RWPE1 (cell line): ENCODE measurements at places on chromosomes 16 and 17.

- no peak for DNase-seq
Measured at GRCh38 chr17:40433551-40434415, 9.5 kb upstream of the IGFBP4 start.

DNA sequence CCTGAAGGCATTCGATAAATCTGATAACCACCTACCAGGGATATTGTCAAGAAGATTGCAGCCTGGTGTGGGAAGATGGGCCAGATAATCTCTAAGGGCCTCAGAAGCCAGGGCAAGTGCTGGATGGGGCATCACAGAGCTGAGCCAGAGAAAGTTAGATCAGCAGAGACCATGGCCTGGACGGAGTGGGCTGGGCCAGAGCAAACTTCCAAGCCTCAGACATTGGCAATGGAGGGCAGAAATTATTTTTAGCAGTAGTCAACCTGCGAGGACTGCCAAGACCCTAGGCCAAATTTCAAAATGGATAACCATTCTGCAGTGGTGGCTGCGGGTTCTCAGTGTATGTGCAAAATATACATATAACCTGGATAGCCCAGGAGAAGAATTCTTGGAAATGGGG lies 18.5 kb downstream of the ERCC4 start:
- no peak for DNase-seq

- no peak for DNase-seq
Measured at GRCh38 chr16:85312642-85313525, 200.6 kb upstream of the CIBAR2 start.

GRCh38 chr17:7132511-7133094 lies 18.0 kb upstream of the ASGR2 start:
- DNase-seq: no peak

DNA sequence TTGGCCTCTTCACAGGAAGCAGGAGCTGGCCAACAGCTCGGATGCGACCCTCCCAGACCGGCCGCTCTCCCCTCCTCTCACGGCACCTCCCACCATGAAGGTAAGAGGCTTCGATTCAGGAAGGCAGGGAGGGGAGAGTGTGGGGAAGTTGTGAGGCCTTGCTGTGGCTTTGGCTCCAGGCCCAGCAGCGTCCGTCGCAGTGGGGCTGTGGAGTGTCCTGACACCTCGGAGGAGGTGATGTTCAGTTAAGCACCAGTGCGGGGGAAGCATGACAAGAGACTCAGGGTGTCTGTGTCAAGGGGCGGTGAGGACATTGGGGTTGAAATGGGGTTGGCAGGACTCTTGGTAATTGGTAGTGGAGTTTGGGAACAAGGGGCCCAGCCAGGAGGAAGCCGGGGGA lies 109.0 kb downstream of the RAP1GAP2 start:
- no peak for DNase-seq

- DNase-seq: peak; percentile 31
Measured at GRCh38 chr17:17350491-17351355, 47.5 kb downstream of the NT5M start.

DNA sequence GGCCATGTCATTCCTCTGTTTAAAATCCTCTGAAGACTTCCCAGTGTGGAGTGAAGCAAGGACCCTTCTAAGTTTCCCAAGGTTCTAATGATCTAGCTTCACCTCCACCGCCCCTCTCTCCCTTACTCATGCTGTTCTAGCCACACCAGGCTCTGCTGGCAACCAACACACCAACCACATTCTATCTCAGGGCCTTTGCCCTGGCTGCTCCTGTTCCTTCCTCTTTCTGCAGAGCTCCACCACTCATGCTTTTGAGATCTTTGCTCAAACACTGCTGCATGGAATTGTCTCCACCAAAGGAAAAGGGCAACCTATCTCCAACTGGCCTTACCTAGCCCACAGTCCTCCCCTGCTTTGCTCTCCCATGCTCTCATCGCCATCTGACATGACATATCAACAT lies 128.7 kb downstream of the XYLT1 start:
- no peak for DNase-seq

DNA sequence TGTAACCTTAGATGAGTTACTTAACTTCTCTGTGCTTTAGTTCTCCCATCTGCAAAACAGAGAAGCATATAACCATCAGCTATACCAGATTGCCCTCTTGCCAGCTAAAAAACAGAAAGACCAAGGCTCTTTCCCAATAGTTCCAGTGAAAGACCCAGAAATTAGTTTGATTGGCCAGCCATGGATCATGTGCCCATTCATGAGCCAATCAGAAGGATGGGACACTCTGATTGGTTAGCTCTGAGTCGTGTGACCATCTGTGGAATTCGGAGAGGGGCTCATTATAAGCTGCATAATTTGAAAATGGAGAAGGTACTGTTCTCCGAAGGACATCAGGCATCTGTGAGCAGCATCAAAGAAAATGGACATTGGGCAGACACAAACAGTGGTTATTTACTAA lies 155.2 kb downstream of the ABCC12 start:
- DNase-seq: no peak

- DNase-seq: peak; percentile 64
Measured at GRCh38 chr16:83356266-83356665, 451.5 kb upstream of the HSBP1 start.

DNA sequence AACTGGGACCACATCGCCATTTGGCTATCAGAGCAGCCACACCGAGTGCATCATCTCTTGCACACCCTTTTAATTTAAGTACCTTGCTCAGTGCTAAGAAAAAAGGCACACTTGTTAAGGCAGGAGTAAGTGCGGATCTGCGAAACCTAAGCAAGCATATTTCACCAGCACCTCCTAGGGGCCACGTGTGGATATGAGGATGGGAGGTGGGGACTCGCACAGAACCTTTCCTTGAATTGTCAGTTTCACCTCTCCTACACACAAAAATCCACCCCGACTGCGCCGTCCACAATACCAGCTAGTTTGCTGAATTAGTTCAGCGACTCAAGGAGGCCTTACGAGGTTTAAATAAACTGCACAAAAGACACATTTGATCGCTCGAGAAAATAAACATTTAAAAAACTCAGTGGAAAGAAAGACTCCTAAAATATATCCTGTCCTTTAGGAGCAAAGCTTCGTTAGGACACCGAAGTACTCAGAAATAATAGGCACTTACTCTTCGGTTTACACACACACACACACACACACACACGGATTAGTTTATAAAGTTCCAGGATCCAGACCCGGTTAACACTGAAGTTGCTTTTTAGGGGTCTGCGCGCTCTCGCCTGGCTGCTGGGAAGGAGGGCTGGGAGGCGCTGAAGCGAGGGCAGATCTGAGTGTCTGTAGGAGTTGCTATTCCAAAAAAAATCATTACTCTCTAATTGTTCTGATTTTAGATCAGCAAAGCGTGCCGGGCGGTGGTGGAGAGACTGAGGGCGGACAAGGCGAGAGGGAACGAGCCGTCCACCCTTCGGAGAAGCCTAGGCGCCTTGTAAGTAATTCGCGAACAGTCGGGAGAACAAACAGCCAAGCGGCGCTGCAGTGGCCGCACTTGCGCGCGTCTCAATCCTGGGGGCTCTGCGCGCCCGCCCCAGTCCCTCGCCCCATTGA lies 1.0 kb upstream of the KCNJ2 start:
- DNase-seq: no peak

DNA sequence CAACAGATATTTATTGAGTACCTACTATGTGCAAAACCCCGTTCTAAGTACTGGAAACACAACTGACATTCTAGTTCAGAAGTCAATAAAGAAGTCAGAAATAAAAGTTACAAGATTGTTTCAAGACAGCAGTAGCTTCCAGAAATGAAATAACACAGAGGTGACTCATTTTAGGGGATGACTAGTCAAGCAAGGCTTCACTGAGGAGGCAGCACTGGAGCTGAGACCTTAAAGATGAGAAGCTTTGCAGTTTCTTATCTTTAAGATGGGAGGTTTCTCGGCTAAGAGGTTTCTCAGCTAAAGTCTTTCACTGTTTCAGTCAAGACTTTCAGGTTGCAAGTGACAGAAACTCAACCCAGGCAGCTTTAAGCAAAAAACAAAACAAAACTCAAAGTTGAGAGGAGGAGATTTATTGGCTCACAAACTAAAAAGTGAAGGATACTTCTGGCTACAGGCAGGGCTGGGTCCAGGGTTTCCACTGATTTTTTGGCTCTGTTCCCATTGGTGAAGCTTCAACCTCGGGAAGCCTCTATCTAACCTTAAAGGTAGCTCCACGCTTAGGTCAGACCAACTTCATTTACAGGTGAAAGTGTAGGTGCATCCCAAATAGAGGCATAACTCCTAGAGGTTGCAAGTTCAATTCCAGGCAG lies 7.4 kb upstream of the MMP2 start:
- DNase-seq: peak; percentile 52

- no peak for DNase-seq
Measured at GRCh38 chr17:42608305-42609181, 631 bp downstream of the RETREG3 start.

DNA sequence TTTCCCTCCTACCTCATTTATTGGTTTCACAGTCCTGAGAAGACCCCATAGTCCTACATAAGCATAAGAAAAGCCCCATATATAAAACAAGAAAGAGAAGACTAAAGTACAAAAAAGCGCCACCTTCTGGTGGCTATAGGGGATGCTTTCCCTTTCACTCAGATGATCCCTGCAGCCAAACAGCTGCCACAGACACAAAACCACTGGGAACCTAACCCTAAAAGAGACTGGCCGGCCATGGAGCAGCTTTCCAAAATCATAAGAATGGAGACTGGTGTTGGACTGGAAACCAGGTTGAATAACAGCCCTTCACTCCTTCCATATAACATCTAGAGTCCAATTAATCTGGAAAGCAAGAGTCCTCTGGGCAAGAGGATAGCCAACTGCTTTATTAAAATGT lies 11.4 kb downstream of the DYNC1LI2 start:
- DNase-seq: peak; percentile 49

DNA sequence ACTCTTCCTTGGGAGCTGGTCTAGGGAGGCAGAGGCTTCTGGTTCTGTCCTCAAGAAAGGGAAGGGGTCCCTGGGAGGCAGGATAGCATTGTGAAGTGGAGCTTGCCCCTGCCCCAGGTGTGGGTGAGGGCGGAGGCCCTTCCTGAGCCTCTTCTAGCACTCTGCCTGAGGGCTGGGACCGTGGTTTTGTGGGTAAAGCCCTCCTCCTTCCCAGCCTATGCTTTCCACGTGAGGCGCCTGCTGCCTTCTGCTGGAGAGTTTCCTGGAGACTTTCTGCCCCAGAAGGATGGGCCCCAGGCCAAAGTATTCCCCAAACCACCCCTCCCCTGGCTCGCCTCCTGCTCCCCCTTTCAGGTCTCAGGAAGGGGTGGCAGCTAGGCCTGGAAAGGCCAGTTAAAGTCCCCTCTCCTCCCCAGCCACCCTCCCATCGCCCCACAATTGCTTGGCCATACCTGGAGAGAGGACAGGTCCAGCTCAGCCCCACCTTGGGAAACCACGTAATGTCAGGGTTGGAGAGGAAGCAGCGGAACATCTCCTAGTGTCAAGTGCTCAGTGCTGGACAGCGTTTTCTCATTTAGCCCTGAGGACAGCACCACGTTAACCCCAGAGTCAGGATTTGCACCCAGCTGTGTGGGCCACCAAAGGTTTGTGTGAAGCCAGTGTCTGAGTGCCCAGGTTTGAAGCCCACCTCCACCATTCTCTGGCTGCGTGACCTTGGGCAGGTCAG lies 5.6 kb downstream of the SBK1 start:
- no peak for DNase-seq

DNA sequence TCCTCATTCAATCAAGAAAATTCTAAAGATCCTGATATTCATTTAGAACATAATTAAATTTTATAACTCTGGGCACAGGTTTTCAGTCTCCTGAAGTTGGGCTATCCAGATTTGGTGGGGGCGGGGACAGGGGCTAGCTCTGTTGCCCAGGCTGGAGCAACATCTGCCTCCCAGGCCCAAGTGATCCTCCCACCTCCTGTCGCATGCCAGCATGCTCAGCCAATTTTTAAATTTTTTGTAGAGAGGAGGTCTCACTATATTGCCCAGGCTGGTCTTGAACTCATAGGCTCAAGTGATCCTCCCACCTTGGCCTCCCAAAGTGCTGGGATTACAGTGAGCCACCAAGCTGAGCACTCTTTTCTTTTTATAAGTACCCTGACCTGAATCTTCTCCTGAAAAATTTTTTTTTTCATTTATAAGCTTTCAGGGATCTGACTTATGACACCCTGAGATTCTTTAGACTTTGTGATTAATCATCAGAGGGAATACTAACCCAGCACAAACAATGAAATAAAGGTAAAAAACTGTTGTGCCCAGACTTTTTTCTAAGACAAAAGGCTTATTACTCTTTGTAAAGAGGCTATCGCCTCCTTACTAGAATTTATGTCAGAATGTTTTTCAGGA lies 62.6 kb downstream of the TUBD1 start:
- DNase-seq: no peak

GRCh38 chr17:43914451-43914850 lies 7.1 kb upstream of the MPP2 start:
- no peak for DNase-seq

DNA sequence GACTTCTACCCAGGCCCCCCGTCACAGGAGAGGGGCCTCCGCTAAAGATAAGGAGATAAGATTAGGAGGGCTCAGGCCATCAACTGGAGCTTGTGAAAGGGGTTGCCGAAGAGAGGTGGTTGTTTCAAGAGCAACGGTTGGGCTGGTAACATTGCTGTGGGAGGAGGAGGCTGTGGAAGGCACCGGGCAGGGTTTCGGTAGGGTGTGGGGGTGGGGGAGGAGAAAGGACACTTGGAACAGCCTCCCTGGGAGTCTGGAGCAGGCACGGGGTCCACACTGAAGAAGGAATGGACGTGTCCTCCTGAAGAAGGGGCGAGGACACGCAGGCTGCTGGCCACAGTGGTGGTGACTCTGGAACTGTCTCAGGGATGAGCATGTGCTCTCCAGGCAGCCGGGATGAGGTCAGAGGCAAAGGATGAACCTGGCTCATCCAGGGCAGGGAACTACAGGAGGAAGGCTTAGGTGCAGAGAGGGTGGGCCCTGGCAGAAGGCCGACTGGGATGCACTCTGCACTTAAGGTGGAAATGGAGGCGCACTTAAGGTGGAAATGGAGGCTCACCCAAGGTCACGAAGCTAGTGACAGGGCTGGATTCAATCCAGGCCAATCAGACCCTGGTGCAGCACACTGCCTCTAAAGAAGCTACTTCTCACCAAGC lies 1.2 kb upstream of the EPX start:
- DNase-seq: no peak

GRCh38 chr16:82609140-82609539 lies 17.6 kb upstream of the CDH13 start:
- no peak for DNase-seq
